ENCODE measurements at places on chromosomes 2 and 18. TPM values are rescaled to one million over a fixed set of nuclear protein-coding genes. Genes with fewer than 3 reads are reported as not detected.

TMEM150A gene
- 16.7 TPM for total RNA-seq

REEP1 gene
- total RNA-seq, result 6.4 TPM

SEC11C gene
- total RNA-seq, result 101 TPM

GALNT13 gene
- 11.2 TPM for total RNA-seq

ZEB2 gene
- 8.3 TPM for total RNA-seq

LCT gene
- 2.8 TPM for total RNA-seq
